ENCODE measurements at places on chromosomes 5 and 9.

DNA sequence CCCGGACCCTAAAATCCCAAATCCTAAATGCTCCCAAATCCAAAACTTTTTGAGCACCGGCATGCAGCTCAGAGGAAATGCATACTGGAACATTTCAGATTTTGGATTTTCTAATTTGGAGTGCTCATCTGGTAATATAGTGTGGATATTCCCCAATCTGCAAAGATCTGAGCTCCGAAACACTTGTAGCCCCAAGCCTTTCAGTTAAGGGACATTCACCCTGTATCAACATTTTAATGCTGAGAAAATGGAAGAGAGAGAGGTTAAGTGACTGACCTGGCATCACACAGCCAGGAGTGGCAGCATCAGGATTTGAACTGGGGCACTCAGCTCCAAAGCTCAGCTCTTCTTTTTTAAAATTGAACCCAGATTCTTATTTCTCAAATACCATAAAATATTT is 30.7 kb downstream of the QRFP start:
- DNase-seq = no peak

DNA sequence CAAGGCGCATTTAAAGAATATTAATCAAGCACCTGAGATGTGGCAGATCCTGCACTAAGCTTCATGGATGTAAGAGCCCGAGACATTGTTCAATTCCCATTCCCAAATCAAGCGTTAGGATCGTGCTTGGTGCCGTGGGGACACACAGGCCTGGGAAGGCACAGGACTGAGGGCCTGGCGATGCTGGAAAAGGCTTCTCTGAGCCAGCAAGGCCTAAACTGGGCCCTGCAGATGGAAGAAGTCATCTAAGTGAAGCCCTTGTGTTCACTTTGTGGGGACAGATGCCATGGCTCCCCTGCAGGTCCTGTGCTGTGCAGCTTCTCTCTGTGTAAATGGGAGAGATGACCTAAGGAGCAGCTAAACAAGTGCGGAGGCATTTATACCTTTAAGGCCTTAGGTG is 83.9 kb downstream of the LIFR start:
- DNase-seq = no peak

- no peak for DNase-seq
These were observed 103.2 kb upstream of the SPATA31D4 start for GRCh38 chr9:81824802-81825730.

DNA sequence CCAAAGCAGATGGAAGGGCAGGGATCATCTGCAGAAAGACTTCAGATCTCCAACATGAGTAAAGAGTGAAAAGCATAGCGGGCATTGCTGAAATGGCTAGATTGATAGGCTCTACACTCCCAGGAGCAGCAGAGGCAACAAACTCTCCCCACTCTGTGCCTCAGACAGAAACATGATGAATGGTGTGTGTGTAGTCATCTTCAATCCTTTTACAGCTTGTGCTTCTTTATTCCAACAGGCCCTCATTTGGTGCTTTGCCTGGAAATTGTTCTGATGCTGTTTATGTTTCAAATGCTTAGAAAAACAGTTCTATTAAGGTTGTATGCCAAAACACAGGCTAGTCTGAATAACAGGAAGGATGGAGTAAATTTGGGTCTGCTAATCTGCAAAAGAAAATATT is 176.2 kb downstream of the DMRTA1 start:
- DNase-seq = peak; percentile 59

DNA sequence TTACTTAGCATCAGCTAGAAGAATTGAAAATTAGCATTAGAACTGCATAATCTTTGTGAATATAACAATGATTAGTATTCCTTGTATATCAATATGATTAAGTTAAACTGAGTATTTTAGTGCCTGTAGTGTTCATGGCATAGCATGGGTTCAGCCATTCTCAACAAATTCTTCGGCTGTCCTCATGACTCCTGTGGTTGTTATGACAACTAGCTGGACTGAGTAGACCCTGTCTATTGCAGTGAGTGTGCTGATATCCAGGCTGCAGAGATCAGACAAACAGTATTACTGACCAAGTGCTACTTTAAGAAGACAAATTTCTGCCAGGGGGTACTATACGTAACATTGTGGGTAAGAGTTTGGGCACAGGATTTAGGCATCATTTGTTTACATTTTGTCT is 125.9 kb downstream of the NUDT12 start:
- no peak for DNase-seq

Measured in adipocyte (in vitro differentiated cells).